ENCODE measurements at places on chromosomes 16 and 17.

GRCh38 chr17:17985555-17985954 lies 12.9 kb downstream of the DRC3 start:
- no peak for DNase-seq

GRCh38 chr16:65663774-65664173 lies 541.9 kb upstream of the CDH11 start:
- no peak for DNase-seq

DNA sequence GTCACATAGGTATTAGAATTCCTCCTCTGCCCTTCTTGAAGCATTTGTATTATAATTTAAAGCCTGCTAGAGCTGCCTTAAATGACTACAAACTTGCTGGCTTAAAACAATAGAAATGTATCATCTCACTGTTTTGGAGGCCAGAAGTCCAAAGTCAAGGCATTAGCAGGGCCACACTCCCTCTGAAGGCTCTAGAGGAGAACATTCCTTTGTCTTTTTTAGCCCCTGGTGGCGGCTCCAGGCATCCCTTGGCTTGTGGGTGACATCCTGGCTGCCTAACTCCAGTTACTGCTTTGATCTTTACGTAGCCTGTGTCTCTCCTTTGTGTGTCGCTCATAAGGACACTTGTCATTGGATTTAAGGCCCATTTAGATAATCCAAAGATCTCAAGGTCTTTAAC lies 186.6 kb upstream of the SALL1 start:
- no peak for DNase-seq

DNA sequence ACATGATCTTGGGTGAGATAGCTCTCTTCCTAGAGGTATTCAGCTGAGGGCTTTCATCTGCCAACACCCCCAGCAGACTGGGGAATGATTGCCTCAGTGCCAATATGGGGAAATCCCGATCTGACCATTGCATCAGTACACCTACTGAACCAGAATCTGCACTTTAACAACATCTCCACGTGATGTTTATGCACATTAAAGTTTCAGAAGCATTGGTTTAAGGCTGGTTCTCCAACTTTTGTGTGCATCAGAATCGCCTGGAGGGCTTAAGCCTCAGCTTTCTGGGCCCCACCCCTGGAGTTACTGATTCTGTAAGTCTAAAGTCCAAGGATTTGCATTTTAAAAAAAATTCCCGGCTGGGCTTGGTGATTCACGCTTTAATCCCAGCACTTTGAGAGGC lies 123.6 kb upstream of the MED13 start:
- DNase-seq, result no peak

GRCh38 chr17:33948309-33948708 lies 306.8 kb upstream of the CCL2 start:
- DNase-seq, result no peak

GRCh38 chr16:1494129-1494640 lies 1.0 kb downstream of the TELO2 start:
- DNase-seq, result peak; percentile 11

DNA sequence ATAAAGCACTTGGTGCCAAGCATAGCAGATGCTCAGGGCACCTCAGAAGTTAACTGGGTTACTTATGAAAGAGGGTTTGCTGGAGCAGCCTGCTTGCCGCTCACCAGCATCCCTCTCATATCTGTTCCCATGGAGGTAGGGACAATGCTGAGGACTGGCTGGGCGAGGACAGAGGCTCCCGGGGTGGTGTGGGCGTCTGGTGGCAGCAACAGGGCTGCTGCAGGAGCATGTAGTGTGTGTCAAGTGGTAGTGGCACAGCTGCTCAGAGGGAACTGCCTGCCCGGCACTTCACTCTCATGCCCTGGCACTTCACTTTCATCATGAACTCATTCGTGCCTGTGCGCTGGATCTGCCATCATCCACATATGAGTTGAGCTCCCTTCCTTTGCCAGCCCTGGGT lies 26.9 kb upstream of the ZNHIT3 start:
- DNase-seq, result no peak

Data from activated CD4-positive, alpha-beta T cell treated with anti-CD3 and anti-CD28 coated beads, Interleukin-2, amount 50 U/mL, for 48 hours (primary cell).